ENCODE measurements at places on chromosomes 2 and 18. TPM values are rescaled to one million over a fixed set of nuclear protein-coding genes. Genes with fewer than 3 reads are reported as not detected.

Gene UGT1A4
- total RNA-seq = not detected

Gene METTL8
- 13.4 TPM for total RNA-seq

Gene HJURP
- total RNA-seq = 9.4 TPM

Gene ASB1
- total RNA-seq = 60.6 TPM

Gene AOX1
- 3.0 TPM for total RNA-seq

Gene SPAST
- 32.7 TPM for total RNA-seq

Gene DSG4
- not detected for total RNA-seq

Gene ACTG2
- 175 TPM for total RNA-seq

Gene UNC80
- total RNA-seq = not detected

Gene LCLAT1
- 13.0 TPM for total RNA-seq

Gene G6PC2
- total RNA-seq = not detected

Gene ERMN
- total RNA-seq = 0.09 TPM

Gene NCKAP5
- 9.2 TPM for total RNA-seq

Gene ZNF396
- total RNA-seq = 0.65 TPM
